ENCODE measurements at places on chromosomes 12 and 14. TPM values are rescaled to one million over a fixed set of nuclear protein-coding genes. Genes with fewer than 3 reads are reported as not detected.
A peak's percentile ranks its signal among the peaks of the same experiment; 100 is the strongest.

DNA sequence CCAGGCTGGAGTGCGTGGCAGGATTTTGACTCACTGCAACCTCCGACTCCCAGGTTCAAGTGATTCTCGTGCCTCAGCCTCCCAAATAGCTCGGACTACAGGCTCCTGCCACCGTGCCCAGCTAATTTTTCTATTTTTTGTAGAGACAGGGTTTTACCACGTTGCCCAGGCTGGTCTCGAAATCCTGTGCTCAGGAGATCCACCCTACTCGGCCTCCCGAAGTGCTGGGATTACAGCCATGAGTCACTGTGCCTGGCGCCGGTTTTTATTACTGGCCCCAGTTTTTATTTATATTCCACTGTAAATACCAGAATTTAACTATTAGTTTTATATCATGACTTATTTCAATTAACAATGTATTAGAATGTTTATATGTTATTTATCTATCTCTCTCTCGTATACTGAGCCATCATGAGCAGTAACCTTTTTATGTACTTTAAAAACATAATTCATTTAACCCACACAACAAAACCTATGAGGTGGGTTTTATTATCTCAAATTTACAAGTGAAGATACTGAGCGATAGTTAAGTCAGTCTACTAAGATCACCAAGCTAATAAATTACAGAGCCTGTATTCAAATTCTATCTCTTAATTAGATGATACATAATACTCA lies 47.8 kb downstream of the HECTD1 start:
- DNase-seq, result no peak

SYNE2 gene
- total RNA-seq, result 8.0 TPM

- peak; percentile 96 for DNase-seq
Observed at GRCh38 chr12:131608740-131609690, 101.9 kb upstream of the SFSWAP start.

DNA sequence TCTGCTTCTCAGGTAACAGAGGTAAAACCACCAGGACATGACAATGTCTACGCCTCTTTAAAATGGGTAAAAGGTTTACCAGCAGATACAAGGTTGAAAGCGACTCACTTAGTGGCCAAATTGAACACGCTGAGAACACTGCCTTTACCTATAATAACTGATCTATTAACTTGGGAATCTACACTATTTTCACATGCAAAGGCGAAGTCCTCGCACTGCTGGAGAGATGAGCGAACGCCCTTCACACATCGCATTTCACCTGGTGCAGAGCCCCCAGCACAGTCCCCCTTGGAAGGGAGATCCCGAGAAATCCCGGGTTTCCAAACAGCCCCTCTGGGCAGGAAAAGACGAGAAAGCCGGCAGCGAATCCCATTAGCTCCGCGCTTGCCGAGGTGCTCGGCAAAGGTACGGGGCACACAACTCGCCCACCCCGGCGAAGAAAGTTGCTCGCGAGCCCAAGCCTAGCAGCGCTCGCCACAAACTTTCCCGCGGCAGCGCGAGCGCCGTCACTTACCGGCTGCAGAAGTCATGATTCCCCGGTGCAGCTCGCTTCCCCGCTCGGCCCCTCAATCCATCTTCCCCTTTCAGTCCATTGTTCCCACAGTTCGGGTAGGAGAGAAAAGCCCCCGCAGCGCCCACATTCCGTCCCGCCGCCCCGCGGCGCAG lies 423 bp downstream of the FGD6 start:
- DNase-seq, result no peak

EIF4B gene
- 1,332 TPM for total RNA-seq

PRIMA1 gene
- total RNA-seq, result not detected

DNA sequence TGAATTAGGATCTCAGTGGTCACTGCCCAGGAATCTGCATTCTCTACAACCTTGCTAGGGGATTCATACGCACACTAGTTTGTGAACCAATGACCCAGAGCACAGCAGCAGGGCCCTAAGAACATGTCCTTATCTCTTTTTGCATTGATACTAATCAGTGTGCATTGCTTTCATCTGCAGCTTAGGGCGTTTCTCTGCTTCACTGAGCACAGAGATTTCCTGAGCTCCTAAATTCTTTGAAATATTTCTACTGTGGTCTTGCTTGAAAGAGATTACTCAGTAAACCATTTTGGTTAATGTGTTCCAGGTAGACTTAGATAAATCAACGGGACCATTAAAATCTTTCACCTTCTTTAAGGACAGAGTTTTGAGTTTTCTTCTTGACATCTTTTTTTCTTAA lies 351.3 kb upstream of the KITLG start:
- no peak for DNase-seq

GRCh38 chr12:27163048-27163715 lies 80.8 kb upstream of the C12orf71 start:
- DNase-seq, result peak; percentile 85

IL31 gene
- not detected for total RNA-seq

SMIM41 gene
- total RNA-seq, result not detected

PALS1 gene
- 21.7 TPM for total RNA-seq

RNU4-1 gene
- under 0.01 TPM for total RNA-seq

SLC22A17 gene
- 18.1 TPM for total RNA-seq

- no peak for DNase-seq
Observed at GRCh38 chr14:21880918-21881317, 207.3 kb upstream of the OR4E1 start.

DNA sequence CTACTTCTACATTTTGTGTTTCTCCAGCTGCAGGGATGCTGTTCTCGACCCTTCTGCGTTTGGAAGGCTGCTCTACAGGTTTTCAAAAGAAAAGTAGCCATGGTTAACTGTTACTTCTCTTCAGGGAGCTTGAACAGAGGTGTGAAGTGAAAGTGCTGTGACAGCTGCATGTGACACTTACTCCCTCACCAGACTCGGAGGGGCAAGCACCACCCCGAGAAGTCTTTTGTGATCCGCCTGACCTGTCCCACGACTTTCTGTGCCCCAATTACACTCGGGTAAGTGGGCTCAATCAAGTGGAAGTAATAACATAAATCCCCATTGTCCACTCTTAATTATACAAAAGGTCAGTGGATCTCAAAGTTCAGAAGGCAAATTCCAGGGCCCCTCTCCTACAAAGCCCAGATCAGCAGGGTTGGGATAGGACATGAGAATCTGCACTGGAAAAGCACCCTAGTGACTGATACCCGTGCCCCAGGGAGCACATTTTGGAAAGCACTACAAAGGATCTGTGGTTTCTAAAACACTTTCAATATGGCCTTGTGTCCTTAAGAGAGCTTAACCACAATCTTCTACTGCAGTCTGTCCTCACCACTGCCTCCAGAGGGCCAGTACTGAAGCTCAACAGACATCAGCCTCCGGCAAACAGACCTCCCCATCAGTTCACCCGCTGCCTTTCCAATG lies 11.5 kb downstream of the FICD start:
- peak; percentile 91 for DNase-seq

- DNase-seq, result no peak
Observed at GRCh38 chr12:30630979-30631285, 64.7 kb downstream of the IPO8 start.

- DNase-seq, result no peak
Observed at GRCh38 chr12:102625819-102626218, 145.5 kb upstream of the IGF1 start.

- peak; percentile 9 for DNase-seq
Observed at GRCh38 chr14:59200195-59200594, 11.7 kb downstream of the DAAM1 start.

GRCh38 chr12:108939594-108939993 lies 59.7 kb downstream of the DAO start:
- peak; percentile 45 for DNase-seq

DNA sequence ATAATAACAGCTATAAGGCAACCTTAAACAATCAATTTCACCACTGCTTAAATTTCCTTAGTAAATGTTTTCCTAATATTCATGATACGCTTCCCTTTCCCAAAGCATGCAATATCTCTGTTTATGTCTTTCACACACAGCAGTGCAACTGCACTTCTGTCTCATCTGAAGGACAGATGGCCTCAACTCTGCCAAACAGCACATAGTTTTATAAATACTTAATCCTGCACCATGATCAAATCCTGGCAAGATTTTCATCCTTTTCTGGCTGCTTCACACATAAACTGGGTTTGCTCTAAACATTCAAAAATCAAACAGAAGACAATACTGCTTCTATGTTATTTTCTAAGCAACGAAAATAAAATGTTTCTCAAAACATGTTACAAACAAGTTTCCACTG lies 266.3 kb downstream of the ITPR2 start:
- DNase-seq, result peak; percentile 44

DNA sequence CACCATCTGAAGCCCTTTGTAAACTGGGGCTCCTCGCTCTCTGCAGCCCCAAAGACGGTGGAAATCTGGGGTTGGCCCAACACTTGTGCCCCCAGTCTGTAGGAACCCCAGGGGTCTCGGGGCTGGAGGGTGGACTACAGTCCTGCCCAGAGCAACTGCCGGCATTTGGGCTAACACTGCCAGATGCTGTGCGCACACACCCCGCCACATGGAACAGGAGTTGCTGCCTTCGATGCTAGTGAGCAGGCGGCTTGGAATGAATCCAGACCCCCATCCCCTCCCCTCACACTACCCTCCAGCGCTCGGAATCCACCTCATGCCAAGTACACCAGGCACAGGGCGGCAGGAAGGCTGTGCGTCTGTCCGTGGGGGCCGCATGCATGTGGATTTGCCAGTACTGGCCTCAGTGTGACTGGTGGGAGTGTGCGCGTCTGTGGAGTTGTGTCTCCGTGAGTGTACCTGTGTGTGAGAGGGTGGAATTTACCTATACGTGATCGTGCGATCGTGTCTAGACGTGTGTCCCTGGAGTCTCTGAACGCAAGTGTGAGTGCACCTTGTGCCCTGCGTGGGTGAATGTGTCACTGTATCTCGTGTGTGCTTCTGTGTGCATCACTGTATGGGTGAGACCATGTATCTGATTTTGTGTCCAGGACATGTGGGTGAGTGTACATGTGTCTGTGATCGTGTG lies 5.1 kb downstream of the LHX5 start:
- DNase-seq, result peak; percentile 81
